Hippocampal formation (tissue), 2 donors: ENCODE measurements at places on chromosomes 4 and X.

DNA sequence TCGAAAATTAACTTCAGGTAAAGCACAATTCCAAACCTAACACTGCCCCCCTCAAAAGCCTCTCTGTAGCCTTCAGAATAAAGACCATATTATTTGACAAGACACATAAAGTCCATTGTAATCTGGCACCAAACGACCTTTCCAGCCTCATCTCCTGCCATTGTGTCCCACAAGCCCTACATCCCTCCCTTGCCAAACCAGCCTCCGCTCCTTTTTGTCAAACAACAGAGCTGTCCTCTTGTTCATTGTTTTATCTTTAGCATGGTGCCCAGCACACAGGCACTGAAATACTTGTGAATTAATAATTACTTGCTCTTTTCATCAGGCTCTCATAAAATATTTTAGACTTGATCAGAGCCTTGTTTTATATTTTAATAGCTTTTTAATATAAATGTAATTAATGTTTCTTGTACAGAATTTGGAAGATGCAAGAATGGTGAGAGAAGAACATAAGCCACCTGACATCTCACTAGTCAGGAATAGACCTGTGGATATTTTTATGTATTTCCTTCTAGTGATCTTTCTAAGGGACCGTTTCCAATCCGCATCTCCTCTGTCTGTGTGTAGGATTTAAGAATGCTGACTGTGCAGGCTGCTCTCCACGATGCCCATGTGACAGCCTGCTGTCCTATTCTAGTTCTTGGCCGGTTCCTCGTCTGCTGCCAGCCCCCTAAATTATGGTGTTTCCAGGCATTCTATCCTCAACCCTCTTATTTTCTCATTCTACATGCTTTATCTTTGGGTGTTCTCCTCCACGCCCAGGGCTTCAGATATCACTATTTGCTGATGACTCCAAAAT is 3.0 kb upstream of the IRF2 start:
- DNase-seq = peak; percentile 69

GRCh38 chr4:80270868-80271267 is 4.4 kb downstream of the FGF5 start:
- DNase-seq = no peak

- peak; percentile 39 for DNase-seq
Observed at GRCh38 chr4:30719454-30720020, 632 bp upstream of the PCDH7 start.

- DNase-seq = peak; percentile 23
Observed at GRCh38 chr4:36187723-36188333, 56.5 kb downstream of the ARAP2 start.

DNA sequence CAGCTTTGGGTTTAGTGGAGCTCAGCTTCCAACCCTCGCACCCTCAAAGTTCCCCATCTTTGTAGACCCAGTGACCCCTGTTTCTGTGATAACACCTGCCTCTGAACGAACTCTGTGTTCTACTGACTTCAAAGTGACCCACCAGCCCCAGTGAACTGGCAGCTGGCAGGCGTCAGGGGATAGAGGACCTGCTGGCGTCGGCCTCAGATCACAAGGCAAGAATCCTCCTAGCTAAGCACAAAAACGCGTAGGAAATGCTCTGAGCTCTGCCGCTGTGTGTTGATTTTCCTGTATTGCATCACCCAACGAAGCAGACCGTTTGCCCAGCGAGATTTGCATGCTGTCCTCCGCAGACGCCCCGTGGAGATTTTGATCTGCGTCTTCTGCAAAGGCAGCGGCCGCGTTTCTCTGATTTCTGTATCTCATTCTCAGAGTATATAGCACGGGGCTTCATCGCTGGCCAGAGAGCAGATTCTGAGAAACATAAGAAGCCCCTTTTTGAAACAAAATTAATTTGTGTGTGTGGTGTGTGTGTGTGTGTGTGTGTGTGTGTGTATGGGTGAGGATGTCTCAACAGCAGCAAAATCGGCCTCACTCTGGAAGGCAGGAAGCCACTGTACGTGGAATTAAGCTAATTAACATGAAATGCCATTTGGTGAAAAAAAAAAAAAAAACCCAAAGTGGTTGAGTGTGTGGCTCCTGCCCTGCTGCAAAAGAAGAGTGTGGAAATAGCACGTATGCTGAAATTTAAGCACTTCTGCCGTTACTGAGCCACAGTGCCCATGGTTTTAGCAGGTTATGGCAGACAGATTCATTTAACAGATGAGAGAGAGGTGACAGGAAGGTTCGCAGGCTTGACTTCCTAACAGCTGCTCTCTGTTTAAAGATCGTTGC is 29.2 kb upstream of the ASMTL start:
- no peak for DNase-seq

- DNase-seq = no peak
Observed at GRCh38 chrX:151871244-151871643, 41.4 kb upstream of the MAGEA4 start.

DNA sequence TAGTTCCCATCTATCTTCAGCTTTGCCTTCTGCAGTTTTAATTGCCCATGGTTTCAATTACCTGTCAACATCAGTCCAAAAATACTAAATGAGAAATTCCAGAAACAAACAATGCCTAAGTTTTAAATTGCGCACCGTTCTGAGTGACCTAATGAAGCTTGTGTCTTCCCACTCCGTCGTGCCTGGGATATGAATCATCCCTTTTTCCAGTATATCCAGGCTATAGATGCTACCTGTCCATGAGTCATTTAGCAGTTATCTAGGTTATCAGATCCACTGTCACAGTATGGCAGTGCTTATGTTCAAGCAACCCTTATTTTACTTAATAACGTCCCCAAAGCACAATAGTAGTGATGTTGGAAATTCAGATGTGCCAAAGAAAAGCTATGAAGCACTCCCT is 363.6 kb upstream of the FAM241A start:
- no peak for DNase-seq

- DNase-seq = no peak
Observed at GRCh38 chr4:76016393-76016792, 6.9 kb downstream of the CXCL10 start.

- DNase-seq = no peak
Observed at GRCh38 chr4:35461931-35462659, 782.2 kb downstream of the ARAP2 start.

DNA sequence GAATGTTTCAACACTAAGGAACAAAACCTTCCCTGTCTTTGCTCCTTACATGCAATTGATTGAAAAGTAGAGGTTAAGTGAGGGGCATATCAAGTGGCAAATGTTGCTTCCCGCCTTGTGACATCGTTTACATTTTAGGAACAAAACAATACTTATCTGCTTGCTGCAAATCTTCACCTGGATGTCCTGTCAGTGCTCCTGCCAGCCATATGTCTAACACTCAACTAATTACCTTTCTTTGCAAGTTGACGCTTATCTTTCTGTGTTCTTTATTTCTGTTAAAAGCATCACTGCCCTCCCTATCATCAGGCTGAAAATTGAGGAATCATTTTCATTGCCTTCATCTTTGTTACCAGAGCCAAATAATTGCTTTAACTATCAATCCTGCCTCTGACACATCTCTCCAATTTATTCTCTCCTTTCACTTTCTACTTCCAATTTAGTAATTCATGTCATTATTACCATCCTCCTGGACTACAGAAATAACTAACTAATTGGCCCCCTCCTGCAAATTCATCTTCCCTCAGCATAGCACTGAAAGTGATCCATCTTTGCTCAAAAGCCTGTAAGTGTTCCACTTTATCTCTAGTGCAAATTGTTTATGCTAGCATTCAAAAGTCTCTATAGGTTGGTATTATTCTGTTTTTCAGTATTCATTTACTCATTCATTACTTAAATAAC is 298.7 kb upstream of the ATOH1 start:
- no peak for DNase-seq

GRCh38 chr4:95105112-95105511 is 347.4 kb downstream of the BMPR1B start:
- DNase-seq = no peak

DNA sequence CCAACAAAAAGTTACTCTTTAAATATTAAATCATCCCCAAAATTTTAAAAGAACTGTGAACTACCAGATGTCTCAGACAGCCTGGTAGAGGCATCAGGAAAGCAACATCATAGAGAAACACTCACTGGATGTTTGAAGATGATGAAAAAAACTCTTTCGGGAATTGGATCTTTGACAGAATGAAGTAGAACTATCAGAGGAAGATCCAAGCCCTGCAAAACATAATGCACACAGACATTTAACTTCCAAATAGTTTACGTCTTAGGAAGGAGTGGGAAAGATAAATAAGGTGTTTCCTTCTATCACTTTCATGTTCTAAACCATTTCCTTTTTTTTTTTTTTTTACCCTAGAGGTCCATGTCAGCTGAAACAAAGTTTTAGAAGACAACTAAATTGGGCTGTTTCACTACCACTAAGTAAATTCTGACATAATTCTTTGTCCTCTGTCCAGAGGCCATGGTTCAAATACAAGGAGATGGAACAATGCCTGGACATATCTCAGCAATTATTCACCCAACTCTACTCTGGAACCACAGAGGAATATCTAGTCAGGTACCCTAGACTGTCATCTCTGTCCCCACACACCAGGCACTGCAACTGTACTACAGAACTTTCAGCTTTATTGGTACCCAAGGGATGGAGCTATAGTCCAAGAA is 217.7 kb upstream of the INTU start:
- DNase-seq = no peak

DNA sequence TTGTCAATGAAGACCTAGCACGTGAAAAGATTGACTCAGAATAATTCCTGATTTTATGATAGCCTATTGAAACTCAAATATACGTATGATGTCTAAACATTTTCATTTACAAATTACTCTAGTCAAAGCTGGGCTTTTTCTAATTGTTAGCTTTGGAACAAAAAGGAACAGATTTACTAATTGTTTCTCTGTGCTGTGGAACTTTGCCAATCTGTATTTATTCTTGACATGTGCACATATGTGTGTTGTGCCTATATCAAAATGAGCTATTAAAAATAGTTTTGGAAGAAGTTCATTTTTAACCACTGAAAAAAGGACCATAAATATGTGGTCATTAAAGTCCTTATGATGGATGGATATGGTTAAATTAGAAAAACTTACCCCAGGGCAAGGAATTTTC is 85.4 kb upstream of the PACRGL start:
- DNase-seq = no peak

DNA sequence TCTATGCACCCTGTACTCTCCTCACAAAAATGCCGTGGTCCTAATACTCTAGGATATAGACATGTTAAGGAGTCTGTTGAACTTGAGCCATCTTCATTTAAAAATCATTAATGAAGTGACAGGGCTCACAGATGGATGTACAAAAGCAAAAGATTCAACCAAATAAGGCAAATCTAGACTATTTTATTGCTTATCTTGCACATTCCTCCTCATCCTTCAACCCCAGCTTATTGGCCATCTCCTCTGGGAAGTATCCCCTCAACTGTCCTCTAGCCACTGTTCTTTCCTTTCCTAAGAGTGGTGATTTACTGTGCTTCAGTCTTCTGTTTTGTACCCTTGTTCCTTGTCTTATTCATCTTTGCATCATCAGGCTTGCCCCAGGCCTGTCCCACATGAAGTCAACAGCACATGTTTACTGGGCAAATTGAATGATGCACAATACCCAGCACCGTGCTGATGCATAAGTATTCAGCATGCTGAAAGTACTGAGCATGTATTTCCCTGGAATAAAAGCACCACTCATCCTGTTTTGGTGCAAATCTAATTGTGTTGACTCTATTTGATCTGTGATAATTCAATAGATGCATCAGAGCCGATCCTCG is 287.3 kb upstream of the CLNK start:
- no peak for DNase-seq

DNA sequence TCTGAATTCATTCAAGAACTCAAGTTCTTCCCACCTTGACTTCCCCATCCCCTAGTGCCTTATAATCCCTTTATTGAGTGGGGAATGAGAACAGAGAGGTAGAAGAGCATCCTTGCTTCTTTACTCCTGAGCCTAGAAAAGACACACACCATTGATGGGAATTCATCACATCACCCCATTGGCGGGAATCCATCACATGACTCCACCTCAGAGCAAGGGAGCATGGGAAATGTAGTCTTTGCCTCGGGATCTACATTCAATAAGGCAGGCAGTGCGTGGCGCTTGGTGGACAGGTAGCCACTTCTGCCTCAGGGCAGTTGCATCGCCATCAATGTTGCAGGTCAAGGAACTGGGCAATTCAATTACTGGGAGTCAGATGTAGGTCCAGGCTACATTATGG is 50.7 kb downstream of the MXRA5 start:
- DNase-seq = no peak

GRCh38 chr4:98480535-98480934 is 177.9 kb downstream of the TSPAN5 start:
- no peak for DNase-seq

DNA sequence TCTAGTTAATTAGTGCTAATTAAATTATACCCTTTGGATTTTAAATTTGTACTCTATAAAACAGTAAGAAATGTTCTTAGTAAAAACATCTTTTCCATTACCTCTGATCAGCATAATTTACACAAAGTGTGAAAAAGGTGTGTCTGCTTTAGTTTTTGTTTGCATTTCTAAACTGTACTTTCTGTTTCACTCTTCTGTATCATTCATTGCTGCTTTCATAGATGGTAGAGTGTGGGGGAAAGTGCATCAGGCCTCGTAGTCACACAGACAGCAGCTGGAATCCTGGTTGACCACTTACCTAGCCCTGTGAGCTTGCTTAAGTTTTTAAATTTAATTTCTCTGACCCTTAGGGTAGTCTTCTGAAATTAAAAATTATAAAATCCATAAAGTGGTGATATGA is 275.4 kb upstream of the PITX2 start:
- DNase-seq = no peak

DNA sequence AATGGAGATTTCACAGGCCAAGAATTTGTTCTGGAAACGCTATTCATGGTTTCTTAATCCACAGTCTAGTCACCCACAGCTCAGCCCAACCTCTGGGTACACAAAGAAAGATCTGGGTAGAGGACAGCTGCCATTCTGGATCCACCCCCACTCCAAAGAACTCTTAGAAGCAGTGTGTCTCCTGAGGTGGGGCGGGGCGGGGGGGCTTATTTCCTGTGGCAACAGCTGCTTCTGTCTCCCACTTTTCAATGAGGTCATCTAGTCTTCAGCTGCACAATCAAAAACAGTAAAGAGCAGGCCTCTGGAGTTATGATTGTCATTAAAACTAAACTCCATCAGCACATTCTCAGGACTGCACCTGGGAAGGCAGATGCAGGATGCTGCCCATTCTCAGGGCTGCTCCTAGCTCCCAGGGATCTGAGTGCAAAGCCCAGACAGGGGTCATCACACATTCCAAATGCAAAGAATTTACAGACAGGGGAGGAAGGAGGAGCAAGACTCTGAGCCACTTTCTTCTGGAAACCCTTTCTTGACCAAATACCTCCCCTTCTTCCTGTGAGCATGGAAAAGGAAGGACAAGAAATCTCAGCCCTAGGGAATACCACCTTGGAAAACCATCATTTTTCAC is 207.3 kb downstream of the HS6ST2 start:
- DNase-seq = no peak

- DNase-seq = peak; percentile 70
Observed at GRCh38 chr4:176001151-176002006, 64.3 kb upstream of the WDR17 start.
